ENCODE measurements at places on chromosomes 11 and 22.
A peak's percentile ranks its signal among the peaks of the same experiment; 100 is the strongest.

GRCh38 chr11:122226810-122227379 is 110.9 kb upstream of the BLID start:
- no peak for DNase-seq

DNA sequence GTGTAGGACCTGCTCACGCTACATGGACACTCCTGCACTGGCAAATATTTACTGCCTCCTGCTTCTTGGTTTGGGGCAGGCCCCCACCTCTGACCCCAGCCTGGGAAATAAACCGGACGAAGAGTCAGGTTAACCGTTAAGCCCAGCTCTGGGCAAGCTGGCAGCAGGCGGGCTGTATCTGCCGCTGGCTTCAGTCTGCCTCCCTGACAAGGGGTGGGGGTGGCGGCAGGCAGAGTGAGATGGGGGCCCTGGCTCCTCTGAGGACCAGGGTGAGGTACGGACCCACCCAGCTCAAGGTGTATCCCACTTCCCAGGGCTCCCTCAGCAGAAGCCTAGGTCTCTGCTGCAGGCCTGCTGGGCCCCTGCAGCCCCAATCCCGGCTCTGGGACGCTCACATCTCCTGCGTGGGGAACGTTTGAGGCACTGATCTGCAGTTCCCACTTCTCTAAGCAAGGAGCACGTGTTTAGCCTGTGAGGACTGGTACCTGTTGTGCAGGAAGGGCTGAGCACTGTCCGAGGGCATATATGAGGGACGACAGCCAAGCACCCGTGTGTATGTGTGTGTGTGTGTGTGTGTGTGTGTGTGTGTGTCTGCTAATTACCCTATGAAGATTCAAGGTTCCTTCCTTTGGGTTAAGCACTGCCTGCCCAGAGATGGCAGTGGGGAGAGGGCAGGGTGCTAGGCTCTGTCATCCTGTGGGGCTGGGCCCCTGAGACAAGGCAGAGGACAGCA is 1.1 kb upstream of the LRRC75B start:
- DNase-seq = no peak

GRCh38 chr22:50436015-50436830 is 38.6 kb downstream of the SBF1 start:
- DNase-seq = no peak

DNA sequence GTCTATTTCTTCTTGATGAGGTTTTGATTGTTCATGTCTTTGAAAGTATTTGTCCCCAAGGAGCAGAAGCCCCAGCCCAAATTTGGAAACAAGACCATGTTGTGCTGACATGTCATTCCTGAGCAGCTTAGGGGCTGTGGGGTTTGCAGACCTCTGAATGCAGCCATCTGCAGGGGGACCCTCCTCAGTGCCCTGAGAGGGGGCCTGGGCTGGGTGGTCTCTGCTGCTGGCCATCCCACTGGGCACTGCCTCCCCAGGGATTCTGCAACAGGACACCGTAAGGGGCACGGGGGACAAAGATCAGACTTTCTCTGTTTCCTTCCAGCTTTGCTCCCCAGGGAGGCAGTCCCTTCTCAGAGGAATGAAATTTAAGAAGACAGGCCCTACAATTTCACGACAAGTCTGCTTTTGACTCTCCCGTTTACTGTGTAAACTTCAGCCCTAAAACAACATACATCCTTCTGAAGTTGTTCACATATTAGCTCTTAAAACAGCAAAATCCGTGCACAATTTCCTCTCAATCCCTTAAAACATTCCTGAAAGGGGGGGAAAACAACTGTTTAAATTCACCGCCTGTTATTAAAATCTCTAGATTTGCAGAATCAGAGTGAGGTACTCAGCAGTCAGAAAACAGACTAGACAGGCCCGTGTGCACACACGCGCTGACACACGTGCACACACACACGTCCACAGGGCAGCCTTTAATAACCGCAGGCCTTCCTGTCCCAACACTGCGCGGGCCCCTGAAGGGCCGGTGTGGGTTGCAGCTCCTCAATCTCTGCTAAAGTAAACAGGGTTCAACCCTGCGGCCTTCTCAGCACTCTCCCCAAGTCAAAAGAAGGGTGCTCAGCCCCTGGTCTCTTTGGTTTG is 109.8 kb downstream of the KCNQ1 start:
- DNase-seq = peak; percentile 31

GRCh38 chr22:11042116-11042515 is 4485.9 kb upstream of the OR11H1 start:
- no peak for DNase-seq

GRCh38 chr22:38766076-38766777 is 10.4 kb upstream of the SUN2 start:
- DNase-seq = peak; percentile 78

- DNase-seq = no peak
These were observed 226.7 kb upstream of the NARS2 start for GRCh38 chr11:78801161-78801884.

GRCh38 chr22:11629661-11630385 is 3898.2 kb upstream of the OR11H1 start:
- no peak for DNase-seq

DNA sequence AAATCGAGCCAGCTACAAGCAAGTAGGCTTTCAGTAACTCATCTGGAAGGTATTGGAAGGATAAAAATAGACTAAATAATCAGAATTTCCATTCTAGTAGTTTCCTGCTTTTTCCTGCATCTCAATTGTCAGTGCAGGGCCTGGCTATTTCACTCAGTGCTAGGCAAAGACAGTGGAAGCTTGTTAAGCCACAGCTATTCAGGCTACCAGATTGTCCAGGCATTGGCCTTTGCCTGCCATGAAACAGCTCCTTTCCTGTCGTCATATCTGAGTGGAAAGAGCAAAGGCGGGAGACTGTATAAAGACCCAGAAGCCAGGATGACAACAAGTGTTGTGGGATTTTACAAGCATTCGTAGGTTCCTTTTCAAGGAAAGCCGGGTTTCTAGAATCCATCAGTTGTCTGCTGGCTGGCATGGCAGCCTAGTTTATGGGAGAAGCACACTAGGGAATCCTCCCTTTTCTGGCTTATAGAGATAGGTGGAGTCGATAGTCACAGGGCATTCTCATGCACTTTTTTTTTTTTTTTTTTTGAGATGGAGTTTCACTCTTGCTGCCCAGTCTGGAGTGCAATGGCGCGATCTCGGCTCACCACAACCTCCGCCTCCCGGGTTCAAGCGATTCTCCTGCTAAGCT is 2.0 kb upstream of the TNRC6B start:
- no peak for DNase-seq

- no peak for DNase-seq
These were observed 9.1 kb upstream of the CCDC81 start for GRCh38 chr11:86365546-86365945.

DNA sequence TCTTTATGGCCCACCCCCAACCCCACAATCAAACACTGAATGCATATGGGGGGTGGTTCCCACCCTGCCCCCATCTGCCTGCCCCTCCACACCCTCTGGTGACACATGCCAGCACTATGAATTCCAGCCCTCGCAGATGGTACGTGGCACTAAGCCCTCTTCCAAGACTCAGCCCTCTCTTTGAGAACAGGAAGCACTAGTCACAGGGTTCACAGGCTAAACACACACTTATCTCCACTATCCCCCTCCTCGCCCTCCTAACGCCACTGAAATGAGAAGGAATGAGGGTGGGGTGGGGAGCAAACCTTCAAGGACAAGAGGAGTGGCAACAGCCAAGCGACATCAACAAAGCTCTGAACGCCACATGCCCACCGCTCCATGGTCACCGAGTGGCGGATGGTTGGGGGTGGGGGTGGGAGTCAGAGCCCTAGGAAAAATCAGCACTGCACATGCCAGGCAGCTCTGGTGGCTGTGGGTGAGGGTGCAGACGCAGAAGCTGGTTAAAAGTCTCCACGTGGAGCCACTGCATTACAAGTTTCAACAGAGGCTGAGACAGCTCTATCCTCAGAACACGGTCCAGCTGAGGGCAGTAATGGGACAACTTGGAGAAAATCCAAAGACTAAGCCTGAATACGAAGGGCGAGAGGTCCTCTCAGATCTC is 33.6 kb downstream of the TMEM184B start:
- DNase-seq = no peak

DNA sequence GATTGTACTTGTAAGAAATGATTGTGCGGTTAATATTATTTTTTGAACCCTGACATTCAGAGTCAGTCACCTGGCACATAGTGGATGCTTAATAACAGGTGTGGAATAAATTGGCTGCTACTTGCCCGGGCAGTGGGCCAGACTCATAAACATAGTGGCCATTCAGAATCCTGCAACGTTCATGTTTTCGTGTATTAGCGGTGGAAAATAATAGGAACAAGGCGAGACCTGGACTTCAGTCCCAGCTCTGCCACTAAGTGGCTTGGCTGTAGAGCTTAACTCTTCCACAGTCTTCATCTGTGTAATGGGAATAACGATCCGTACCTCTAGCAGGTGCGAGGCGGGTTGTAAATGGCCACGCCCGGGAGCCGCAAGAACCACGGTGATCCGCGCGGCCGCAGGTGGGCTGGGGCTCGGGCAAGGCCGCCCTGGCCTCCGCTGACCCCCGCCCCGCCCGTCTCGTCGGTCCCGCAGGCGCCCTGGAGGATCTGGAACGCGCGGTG is 761 bp upstream of the TMEM25 start:
- no peak for DNase-seq

GRCh38 chr11:57324154-57324885 is 432 bp downstream of the TNKS1BP1 start:
- peak; percentile 68 for DNase-seq

- DNase-seq = no peak
These were observed 71.4 kb downstream of the BUD13 start for GRCh38 chr11:116701297-116701801.

DNA sequence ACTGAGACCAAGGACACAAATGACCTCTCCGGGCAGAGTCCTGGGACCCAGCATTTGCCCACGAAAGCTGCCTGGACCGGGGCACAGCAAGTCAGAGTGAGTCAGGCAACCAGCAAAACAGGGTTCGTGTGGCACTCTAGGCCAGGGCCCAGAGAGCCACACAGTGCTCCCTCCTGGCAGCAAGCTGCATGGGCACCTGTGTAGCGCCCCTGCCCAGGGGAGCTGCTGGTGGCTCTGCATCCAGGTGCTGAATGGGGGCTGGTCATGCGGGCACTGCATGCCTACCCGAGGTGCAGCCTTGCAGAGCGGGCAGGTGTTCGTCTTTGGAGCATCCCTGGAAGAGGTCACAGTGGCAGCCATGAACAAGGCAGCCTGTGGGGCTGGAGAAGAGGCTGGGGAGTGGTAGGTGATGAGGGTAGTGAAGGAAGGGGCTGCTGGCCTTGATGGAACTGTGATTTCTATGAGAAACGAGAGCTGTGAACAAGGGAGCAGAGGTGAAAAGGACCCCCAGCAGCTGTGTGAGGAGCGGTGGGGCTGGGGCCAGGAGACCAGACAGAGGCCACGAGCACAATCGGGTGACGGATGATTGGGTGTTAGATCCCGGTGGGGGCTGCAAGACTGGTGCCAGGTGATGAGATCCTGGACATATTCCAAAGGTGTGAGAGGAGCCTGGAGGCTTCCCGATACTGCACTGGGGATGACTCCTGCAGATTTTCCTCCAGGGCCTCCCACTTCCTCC is 63.3 kb downstream of the DGCR2 start:
- DNase-seq = peak; percentile 46

GRCh38 chr11:73237471-73238290 is 19.6 kb downstream of the P2RY2 start:
- DNase-seq = no peak

GRCh38 chr11:26227301-26227746 is 104.6 kb upstream of the ANO3 start:
- DNase-seq = no peak
